ENCODE measurements at places on chromosomes 13 and 19. TPM values are rescaled to one million over a fixed set of nuclear protein-coding genes. Genes with fewer than 3 reads are reported as not detected.

Gene DYRK1B
- total RNA-seq: 4.6 TPM

Gene SMIM44
- total RNA-seq: not detected

Gene ZNF101
- 4.8 TPM for total RNA-seq

Gene VSTM2B
- total RNA-seq: not detected

Gene PCDH20
- total RNA-seq: 1.8 TPM

Gene KLK1
- total RNA-seq: 1.0 TPM

Gene MEIS3
- 7.3 TPM for total RNA-seq

Gene CALR3
- not detected for total RNA-seq

Gene ZNF557
- 8.0 TPM for total RNA-seq

Gene CLDND2
- not detected for total RNA-seq

Gene DACH1
- total RNA-seq: 1.1 TPM

Gene B3GNT3
- not detected for total RNA-seq

Gene FFAR1
- not detected for total RNA-seq

Gene NANOS3
- total RNA-seq: not detected

Gene PBX4
- 10.1 TPM for total RNA-seq

Gene ZNF224
- total RNA-seq: 10.4 TPM

Gene RDH8
- total RNA-seq: not detected

Gene FOXO1
- 111 TPM for total RNA-seq

Gene DNAAF3
- total RNA-seq: not detected

Gene TEX29
- not detected for total RNA-seq

Gene ZIK1
- total RNA-seq: 2.7 TPM

Gene PPP1R13L
- total RNA-seq: 20.0 TPM

Gene CYP4F3
- total RNA-seq: 0.31 TPM

Gene ZNF888
- 2.5 TPM for total RNA-seq

Gene LGI4
- total RNA-seq: 6.2 TPM

Gene C1QTNF9
- total RNA-seq: 0.79 TPM

Gene TUBGCP3
- 18.4 TPM for total RNA-seq

Gene LYL1
- total RNA-seq: 29.9 TPM

Gene WDR87
- not detected for total RNA-seq

Gene AMER2
- not detected for total RNA-seq

Gene C5AR2
- 16.9 TPM for total RNA-seq

Gene IQCN
- 1.7 TPM for total RNA-seq

Gene DCT
- total RNA-seq: 0.60 TPM

Gene SBSN
- 0.93 TPM for total RNA-seq

Gene NCAN
- total RNA-seq: not detected

Gene ZNF497
- 1.4 TPM for total RNA-seq

Gene FBXO27
- total RNA-seq: 8.0 TPM
